NK-92 treated with Interleukin-12 subunit alpha and Interleukin-12 subunit beta, amount 100 ng/mL, for 24 hours (cell line): ENCODE measurements at places on chromosomes 2 and 18.
A peak's percentile ranks its signal among the peaks of the same experiment; 100 is the strongest.

DNA sequence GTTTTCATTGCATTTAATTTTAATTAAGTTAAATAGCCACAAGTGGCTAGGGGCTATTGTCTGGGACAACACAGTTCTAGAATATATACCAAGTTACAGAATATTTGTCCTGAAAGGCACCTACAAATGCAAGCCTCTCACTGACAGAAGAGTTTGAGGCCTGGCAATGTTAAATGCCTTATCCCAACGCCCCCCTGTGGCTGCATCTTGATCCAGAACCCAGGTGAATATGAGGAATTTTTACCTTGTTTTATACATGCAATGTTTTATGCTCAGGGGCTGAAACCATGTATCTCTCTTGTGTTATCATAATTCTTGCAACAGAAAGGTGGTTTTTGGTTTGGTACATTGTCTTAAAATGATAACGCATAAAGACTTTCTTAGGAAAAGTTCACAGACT, 71.8 kb upstream of the SEC11C start:
- no peak for DNase-seq

DNA sequence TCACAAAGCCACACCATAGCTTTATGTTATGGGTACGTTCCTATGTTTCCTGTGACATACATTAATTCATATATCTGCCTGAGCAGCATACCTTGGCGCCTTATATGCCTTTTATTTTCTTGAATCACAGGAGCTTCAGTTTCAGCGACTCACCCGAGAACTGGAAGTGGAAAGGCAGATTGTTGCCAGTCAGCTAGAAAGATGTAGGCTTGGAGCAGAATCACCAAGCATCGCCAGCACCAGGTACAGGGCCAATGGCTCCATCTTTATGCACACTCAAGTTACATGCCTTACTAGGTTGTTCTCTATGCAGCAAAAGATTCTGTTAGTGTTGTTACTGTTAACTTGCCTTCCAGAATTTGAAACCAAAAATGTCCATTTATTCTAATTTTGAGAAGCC, 120.4 kb downstream of the PKP4 start:
- no peak for DNase-seq

DNA sequence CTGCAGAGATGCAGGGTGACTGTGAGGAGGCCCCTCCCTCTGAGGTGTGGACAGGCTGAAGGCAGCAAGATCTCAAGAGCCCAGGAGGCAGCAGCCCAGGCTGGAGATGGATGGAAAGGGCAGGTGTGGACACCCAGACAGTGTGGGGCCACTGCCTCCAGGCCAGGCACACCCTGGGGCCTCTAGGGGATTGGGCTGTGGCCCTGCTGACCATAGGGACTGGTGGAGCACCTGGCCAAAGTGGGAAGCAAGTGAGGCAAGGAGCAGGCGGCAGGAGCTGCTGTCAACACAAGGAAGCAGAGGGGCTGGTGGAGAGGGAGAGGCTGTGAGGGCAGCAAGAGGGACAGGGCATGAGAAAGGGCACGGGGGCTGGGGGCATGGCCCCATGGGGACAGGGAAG, 10.8 kb downstream of the SNED1 start:
- DNase-seq: no peak

DNA sequence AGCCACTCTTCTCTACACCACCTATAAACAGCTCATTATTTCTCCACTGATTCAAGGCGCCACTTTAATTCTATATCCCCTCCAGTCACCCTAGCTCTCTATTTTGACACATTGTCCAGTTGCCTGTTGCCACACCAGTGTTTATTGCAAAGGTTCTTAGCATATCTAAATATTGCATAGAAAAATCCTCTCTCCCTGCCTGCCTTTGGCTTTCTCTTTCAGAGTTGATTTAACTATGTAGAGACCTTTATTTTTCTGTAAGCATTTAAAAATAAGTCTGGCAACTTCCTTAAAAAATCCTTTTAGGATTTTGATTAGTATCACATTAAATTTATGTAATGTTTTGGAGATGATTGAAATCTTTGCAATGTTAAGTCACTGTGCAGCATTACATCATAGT, 47.9 kb upstream of the B3GNT7 start:
- DNase-seq: no peak

DNA sequence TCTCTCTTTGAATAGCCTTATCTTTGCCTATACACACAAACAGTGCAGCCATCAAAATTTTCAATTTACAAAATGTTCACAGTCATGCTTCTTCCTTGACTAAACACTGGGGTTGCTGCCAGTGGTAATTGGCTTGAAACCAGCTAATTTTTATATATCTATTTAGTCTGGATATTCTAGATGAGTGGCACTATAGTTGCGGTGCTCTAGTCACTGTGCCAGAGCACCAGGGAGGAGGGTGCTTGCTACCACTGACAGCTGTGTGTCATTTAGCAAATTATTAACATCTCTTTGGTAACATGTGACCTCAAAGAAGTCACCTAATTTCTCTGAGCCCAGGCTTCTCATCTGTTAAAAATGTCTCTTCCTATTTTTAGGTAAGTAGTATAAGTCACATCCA, 130.4 kb downstream of the MEIS1 start:
- no peak for DNase-seq

GRCh38 chr18:2971741-2972552, 41.0 kb downstream of the LPIN2 start:
- DNase-seq: peak; percentile 49

DNA sequence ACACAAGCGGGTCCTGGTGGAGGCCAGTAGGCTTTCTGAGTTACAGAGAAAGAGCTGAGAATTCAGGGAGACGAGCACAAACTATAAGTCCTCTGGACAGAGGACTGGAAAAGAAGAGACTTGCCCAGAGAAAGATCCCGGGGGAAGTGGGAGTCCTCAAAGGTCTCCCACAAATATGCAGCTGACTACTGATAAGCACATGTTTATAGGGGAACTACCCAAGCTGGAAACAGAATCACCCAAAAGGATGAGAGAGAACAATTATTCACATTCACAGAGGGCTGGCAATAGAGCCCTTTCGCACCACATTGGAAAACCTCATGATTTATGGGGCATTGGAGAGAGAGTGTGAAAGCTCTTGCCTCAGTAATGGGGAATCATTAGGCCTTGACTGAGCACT, 337.6 kb downstream of the IRS1 start:
- no peak for DNase-seq

- DNase-seq: no peak
Measured at GRCh38 chr18:76874642-76875389, 52.5 kb downstream of the ZNF236 start.

- DNase-seq: no peak
Measured at GRCh38 chr2:178072383-178073301, at the start of gene PDE11A. Gene PDE11A, minus strand, starts transcription at chr2:178072777. Its CDS starts 340 bp downstream, at chr2:178072437.

GRCh38 chr2:155350783-155351580, 652.5 kb downstream of the KCNJ3 start:
- no peak for DNase-seq

- no peak for DNase-seq
Measured at GRCh38 chr2:238881353-238882081, 33.6 kb downstream of the TWIST2 start.

- DNase-seq: no peak
Measured at GRCh38 chr2:232568161-232568560, 17.7 kb downstream of the EIF4E2 start.

DNA sequence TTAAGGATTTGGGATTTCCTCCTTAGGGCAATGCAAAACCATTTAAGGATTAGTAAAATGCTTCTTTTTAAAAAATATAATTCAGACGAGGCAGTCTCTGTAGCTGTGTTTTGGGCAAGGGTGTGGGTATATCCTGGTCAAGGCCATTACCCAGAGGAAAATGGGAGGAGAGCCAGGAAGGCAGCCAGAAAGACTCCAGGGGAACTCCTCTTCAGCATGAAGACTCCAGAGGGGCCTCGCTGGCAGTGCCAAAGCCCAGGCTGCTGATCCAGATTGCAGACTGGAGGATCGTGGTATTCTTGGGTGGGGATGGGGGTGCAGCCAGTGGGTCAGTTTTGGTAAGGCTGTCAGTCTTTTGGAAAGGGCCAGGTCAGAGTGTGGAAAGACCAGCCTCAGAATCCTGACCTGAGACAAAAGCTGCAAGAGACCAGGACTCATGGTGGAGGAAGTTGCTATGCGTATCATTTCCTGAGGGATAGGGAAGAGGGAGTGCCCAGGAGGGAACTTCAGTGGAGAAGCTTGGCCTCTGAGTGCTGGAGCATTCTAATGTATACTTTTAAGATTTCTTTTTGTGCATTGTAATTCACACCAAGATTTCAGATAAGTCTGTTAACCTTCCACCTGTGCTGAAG, 20.9 kb upstream of the RAB11FIP5 start:
- no peak for DNase-seq

DNA sequence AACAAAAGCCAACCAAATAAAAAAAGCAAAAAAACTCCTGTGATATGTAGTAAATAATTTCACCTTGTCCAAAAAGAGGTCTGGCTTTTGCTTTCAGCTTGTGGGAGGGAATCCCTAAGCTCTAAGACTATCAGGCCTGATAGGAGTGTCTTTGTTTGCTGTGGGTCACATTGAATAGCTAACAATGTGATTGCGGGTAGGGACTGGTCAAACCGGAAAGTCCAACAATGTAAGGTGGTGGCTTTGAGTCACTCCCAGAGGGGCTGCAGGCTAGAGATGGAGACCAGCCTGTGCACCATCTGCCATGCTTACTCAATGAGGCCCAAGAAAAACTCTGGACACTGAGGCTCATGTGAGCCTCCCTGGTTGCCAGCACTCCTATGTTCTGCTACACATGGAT, 192.9 kb downstream of the TFCP2L1 start:
- DNase-seq: no peak

- no peak for DNase-seq
Measured at GRCh38 chr2:99662761-99663341, 173.0 kb upstream of the REV1 start.

DNA sequence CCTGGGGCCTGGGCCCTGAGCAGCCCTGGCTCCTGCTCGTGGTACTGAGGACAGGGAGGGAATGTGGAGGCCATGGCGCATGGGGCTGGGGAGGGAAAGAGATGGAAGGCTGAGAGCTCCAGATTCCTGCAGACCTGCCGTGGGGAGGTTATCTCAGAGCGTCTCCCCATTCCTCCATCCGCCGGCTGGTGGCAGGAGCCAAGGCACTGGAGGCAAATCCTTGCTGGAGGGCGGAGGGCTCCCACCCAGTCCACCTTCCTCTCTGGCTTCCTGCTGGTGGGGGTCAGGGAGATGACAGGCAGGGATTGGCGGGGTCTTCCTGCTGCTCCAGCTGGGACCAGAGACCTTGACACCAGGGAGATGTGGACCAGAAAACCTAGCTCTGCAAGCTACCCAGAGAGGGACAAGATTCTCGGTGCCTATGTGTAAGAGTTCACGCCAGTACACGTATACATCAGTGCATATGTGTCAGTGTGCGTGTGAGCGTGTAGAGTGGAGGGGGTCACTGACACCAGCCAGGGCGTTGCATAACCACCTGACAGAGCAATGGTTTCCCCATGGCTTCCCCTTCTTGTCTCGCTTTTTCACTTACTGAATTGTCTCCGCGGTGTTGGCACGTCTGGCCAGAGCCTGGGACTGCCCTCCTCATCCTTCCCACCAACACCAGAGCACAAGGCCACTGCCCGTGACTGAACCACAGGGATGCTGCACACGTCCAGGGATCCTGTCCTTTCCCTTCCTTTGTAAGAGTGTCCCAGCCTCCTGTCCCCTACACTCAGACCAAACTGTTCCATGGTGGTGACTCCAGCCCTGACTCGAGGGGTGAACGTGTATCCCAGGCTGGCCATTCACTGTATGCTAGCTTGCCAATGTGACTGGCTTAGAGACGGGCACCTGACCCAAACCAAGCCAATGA, 15.8 kb upstream of the SEMA4C start:
- no peak for DNase-seq

DNA sequence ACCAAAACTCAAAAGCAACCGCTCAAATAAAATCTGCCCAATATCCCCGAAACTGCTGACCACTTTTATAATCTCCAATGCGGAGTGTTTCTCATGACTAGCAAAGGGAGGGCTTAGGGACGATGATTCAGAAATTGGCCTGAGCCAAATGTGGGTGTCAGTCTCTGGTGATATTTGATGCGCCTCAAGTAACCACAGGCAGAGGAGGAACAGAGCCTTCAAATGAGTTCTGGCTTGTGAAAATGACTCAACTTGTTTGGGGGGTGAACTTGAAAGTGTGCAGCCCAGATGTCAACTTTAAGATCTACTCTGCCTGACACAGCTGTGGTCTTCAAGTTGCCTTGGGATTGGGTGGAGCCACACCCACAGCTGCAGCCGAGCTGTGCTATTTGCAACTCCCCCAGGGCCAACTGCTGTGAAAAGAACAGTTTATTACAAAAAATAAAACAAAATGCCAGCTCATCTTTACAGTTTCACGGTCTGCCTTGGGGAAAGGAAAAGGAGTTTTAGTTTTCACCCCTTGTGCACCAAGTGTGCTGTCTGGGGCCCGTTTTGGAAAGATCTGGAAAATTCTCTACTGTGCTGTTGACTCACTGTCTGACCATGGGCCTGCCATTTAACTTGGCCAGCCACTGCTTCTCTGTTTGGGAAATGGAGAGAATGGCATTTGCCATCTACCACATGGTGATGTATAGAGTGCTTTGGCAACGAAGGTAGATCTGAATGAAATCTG, 222.1 kb downstream of the MTX2 start:
- DNase-seq: peak; percentile 43

GRCh38 chr18:65924904-65925303, 174.1 kb downstream of the CDH7 start:
- DNase-seq: no peak

DNA sequence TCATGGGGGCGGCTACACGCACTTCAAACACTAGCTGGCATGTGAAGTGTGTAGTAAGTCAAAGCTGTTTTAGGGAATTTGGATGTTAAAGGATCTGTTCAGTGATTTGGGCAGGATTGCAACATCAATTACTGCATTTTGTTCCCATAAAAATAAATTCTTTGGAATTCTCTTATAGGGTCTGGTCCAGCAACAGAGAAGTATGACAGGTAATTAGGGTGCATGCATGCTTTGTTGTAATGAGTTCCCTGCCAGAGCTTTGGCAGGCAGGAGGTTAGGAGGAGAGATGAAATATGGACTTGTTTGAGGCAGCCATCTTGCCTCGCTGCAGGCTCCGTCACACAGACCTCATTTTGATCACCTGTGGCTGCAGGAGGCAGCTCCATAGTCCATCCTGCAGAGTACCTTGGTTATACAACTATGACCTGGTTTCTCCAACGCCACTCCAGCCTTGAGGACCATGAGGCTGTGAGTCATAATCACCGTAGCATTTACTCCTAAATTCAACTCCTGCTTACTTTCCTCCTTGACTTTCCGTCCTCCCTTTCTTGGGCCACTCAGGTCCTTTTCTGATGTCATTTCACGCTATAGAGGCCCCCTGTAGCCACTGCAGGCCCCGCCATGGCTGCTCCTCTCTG, 26.5 kb upstream of the EML4 start:
- DNase-seq: no peak

- no peak for DNase-seq
Measured at GRCh38 chr2:205768341-205768740, 86.0 kb downstream of the NRP2 start.
